ENCODE measurements at places on chromosomes 6 and 20. TPM values are rescaled to one million over a fixed set of nuclear protein-coding genes. Genes with fewer than 3 reads are reported as not detected.
A peak's percentile ranks its signal among the peaks of the same experiment; 100 is the strongest.

- H3K36me3 ChIP-seq = no peaks in the 10 kb centered on the region
- no peak for DNase-seq
- no peak overlapping the region for H3K4me3 ChIP-seq
- H3K4me1 ChIP-seq = peaks cover 38% of the 10 kb centered on the region
- H3K27me3 ChIP-seq = no peaks in the 10 kb centered on the region
Measured at GRCh38 chr6:4008324-4009047, 70.5 kb downstream of the FAM217A start.

DNA sequence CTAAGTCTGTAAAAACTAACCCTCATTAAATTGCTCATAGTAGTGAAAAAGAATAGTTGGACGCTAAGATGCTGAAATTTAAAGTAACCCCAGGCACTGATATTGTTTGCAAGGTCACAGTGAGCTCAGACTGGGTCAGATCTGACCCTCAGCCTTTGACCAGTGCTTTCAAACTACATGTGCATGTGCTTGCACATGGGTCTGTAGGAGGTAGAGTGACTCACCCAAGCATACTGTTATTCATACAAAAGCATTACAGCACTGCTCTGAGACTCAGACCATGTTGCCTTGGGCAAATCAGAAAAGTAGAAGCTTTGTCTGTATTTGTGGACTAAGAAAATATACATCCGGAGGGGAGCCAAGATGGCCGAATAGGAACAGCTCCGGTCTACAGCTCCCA lies 326.4 kb upstream of the MARCKS start:
- H3K4me1 ChIP-seq = no peaks in the 10 kb centered on the region
- H3K27me3 ChIP-seq = no peaks in the 10 kb centered on the region
- DNase-seq = no peak
- H3K27ac ChIP-seq = no peak overlapping the region

Gene PLCB4
- total RNA-seq = not detected

DNA sequence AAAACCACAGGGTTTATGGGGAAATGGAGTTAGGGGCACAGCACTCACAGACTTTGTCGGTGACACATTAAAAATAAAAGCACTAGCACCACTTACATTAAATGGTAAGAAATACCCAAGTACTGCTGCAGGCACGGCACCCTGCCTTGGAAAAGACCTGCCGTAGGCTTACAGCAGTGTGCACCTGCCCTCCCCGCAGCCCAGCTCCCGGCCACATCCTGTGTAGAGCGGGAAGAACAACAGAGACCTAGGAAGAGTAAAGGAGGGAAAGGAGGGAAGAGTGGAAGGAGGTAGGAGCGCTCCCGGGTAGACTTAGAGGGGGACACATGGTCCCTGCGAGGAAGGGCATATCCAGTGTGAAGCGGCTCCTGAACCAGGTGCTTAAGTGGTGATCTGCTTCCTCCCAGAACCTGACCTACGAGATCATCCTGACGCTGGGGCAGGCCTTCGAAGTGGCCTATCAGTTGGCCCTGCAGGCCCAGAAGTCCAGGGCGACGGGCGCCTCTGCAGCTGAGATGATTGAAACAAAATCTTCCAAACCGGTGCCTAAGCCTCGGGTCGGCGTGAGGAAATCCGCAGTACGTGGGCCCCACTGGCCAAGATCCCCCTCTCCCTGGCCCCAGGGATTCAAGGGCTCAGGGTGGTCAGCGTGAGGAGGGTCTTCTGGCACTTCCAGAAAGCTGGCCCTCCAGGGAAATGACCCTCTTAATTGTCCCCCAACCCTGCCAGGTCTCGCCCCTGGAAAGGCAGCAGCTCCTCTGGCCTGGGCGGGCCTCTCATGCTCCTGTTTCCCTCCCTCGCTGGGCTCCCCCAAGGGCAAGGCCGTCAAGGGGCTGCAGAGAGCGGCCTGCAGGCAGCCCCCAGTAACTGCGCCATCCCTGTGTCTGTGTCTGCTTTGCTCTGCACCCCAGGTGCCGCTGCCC lies 55.5 kb downstream of the TCP11 start:
- no peaks in the 10 kb centered on the region for H3K4me1 ChIP-seq
- H3K36me3 ChIP-seq = no peaks in the 10 kb centered on the region
- H3K27ac ChIP-seq = no peak overlapping the region
- H3K4me3 ChIP-seq = no peak overlapping the region

- peak overlapping the region; percentile 29 for H3K4me3 ChIP-seq
- no peaks in the 10 kb centered on the region for H3K36me3 ChIP-seq
- H3K27me3 ChIP-seq = peaks cover 31% of the 10 kb centered on the region
- no peak for DNase-seq
- H3K4me1 ChIP-seq = no peaks in the 10 kb centered on the region
Measured at GRCh38 chr6:27494987-27495385, 22.1 kb upstream of the ZNF184 start.

Gene GGTLC1
- total RNA-seq = not detected

Data from CD8-positive, alpha-beta memory T cell (primary cell).